ENCODE measurements at places on chromosomes 1 and 21.

DNA sequence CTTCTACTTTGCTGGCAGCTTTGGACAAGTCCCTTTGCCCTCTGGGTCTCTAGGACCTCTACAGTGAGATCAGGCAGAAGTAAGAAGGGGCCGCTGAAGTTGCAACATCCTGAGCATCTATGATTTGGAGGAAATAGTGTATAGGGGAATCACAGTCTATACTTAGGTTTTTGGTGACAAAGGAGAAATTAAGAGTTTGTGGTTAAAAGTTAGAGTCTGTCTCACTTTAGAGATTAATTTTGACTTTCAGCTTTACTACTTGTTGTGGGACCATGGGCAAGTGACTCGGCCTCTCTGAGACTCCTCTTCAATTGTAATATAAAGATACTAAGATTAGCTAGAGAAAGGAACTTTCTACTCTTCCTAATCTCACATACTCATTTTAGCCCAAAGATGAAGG, 33.1 kb upstream of the LMX1A start:
- DNase-seq = no peak

DNA sequence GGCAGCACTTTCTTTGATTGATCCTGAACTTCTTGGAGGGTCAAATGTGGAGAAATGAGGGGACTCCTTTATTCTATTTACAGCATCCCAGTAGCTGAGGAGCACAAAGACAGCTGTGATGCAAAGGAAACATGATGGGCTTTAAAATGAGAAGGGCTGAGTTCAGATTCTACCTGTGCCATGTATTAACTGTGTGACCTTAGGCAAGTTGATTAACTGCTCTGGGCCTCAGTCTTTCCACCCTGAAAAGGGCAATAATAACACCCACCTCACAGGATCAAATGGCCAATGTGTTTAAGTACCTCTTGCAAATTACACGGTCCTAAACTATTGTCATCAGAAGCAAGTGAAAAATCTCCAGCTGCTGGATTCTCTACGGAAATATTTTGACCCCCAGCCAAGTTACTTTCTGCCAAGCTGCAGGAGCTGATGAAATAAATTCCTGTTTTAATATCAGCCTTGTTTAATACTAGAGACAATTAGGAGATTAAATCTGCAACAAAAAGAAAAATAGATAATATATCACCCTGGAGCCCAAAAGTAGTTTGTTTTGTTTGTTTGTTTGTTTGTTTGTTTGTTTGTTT, 15.7 kb downstream of the TMEM81 start:
- DNase-seq = no peak

DNA sequence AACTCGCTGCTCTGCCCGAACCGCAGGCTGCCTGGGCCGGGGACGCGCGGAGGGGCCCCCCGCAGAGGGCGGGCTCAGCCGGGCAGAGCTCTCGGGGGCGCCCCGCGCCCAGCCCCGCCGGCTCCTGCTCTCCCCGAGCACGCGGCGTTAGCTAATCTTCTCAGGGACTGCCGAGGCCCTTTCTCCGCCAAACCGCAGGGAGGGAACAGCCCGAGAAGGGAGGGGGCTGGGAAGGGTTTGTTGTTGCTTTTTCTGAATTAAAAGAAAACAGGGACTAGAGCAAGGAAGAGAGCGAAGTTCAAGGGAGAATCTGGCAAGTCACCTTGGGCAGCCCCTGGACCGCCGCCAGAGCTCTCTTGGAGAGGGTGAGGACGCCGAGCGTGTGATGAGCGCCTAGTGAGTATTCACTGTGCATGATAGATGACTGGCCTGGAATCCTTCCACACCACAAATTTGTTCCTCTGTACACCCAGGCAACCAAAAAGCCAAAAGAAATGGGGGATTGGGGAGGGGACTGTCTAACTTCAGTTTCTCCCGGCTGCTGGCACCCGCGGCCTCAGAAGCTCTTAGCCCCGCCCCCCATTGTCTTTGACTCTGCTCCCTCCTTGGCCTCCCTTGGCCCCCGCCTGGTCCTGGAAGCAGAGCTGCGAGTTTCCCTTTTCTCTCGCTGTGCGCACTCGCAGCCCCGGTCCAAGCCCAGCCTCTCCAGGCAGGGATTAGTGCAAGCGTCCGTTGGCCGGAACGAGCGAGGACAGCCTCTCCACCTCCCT, 19.7 kb upstream of the LMX1A start:
- no peak for DNase-seq

- DNase-seq = no peak
These were observed 812 bp upstream of the ARF1 start for GRCh38 chr1:228081578-228082213.

- DNase-seq = no peak
These were observed 232.1 kb downstream of the DUSP10 start for GRCh38 chr1:221509575-221510355.

DNA sequence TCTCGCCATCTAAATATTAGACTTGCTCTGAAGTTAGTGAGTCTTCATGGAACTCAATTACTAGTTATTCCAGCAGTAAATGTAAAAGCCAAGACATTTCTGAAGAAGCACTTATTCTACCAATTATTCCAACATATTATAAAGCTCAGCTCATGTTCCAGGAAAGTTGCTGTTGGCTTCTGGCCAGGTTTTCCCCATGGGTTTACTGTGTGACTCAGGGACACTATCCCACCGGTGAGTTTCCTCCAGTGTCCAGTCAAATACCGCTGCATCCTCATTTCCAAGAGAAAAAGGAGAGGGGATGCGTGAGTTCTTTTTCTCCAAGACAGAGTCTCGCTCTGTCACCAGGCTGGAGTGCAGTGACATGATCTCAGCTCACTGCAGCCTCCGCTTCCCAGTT, 9.2 kb upstream of the HHIPL2 start:
- no peak for DNase-seq

All from COLO829 (cell line).